Aorta (tissue), 5 donors: ENCODE measurements at places on chromosomes 11 and 22. TPM values are rescaled to one million over a fixed set of nuclear protein-coding genes. Genes with fewer than 3 reads are reported as not detected.
A peak's percentile ranks its signal among the peaks of the same experiment; 100 is the strongest.

Gene DDI1
- not detected for total RNA-seq

Gene CTTN
- 280 TPM for total RNA-seq

GRCh38 chr11:68297812-68298658 is 14.4 kb upstream of the LRP5 start:
- no peak overlapping the region for H3K27ac ChIP-seq
- H3K4me1 ChIP-seq: no peaks in the 10 kb centered on the region
- H3K36me3 ChIP-seq: no peaks in the 10 kb centered on the region
- no peak overlapping the region for H3K4me3 ChIP-seq
- no peaks in the 10 kb centered on the region for H3K27me3 ChIP-seq

- no peak overlapping the region for H3K27ac ChIP-seq
- H3K27me3 ChIP-seq: no peaks in the 10 kb centered on the region
- DNase-seq: no peak
- H3K4me3 ChIP-seq: no peak overlapping the region
- no peaks in the 10 kb centered on the region for H3K4me1 ChIP-seq
Observed at GRCh38 chr11:87722756-87723565, 452.3 kb downstream of the RAB38 start.

DNA sequence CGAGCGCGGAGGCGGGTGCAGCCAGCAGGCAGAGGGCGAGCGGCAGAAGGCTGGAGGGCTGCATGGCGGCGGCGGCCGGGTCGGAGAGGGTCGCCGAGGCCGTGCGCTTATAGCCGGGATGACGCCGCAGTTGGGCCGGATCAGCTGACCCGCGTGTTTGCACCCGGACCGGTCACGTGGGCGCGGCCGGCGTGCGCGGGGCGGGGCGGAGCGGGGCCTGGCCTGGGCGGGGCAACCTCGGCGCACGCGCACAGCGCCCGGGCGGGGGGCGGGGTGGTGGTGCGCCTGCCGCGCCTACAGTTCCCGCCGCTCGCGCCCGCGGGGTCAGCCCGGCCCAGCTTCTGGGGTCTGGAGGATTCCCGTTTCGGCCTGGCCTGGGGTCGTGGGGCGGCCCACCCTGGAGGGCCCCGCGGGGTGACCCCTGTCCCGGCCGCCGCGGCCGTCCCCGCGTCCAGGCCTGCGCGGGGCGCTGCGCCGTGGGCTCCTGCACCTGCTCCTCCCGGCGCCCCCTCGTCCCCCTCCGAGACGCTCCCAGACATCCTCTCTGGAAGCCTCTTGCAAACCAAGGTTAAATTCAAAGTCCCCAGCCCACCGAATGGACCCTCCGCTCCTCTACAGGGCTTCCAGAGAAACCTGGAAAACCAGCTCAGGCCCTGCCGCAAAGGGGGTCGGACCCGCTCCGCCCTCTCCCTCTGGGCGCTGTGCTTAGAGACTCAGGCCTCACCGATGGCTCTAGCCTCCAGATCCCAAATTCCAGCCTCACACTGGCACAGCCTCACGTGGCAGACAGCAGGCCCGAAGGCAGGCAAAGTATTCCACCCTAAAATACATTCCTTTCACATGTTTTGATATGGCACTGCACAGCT is at the start of gene CTSD:
Gene CTSD (minus strand): TSS at position 132 of the 866 bp plus-strand sequence. CDS start 68 bp downstream, at position 64.
- DNase-seq: peak; percentile 97
- no peak within 1 kb of the TSS for H3K27ac ChIP-seq
- H3K27me3 ChIP-seq: no peaks in the 10 kb centered on the region
- no peaks in the 10 kb centered on the region for H3K36me3 ChIP-seq
- H3K4me3 ChIP-seq: peak within 1 kb of the TSS; percentile 87
- H3K4me1 ChIP-seq: no peaks in the 10 kb centered on the region

- no peak for DNase-seq
- no peak overlapping the region for H3K27ac ChIP-seq
- no peaks in the 10 kb centered on the region for H3K36me3 ChIP-seq
- no peak overlapping the region for H3K4me3 ChIP-seq
Observed at GRCh38 chr11:30128269-30128932, 102.4 kb upstream of the FSHB start.

- H3K4me3 ChIP-seq: no peak overlapping the region
- peaks cover 2% of the 10 kb centered on the region for H3K4me1 ChIP-seq
- DNase-seq: peak; percentile 94
- peak overlapping the region; percentile 87 for H3K27ac ChIP-seq
Observed at GRCh38 chr11:65491614-65492386, 7.0 kb upstream of the MALAT1 start.
